ENCODE measurements at places on chromosomes 5 and 9. TPM values are rescaled to one million over a fixed set of nuclear protein-coding genes. Genes with fewer than 3 reads are reported as not detected.

TPPP gene
- total RNA-seq: 0.05 TPM

MLANA gene
- not detected for total RNA-seq

DBH gene
- total RNA-seq: not detected

ABO gene
- total RNA-seq: 0.22 TPM

PCA3 gene
- total RNA-seq: not detected

SELENOP gene
- not detected for total RNA-seq

ANKRD18B gene
- not detected for total RNA-seq

PRRX2 gene
- total RNA-seq: not detected

RNF180 gene
- not detected for total RNA-seq

AFF4 gene
- total RNA-seq: 34.8 TPM

PLPPR1 gene
- total RNA-seq: not detected

TNFSF15 gene
- total RNA-seq: 2.2 TPM

ANKDD1B gene
- 0.23 TPM for total RNA-seq

NINJ1 gene
- 37.8 TPM for total RNA-seq

C9orf85 gene
- total RNA-seq: 14.5 TPM

KIF20A gene
- total RNA-seq: 43.4 TPM

SOX30 gene
- 0.12 TPM for total RNA-seq

CER1 gene
- total RNA-seq: not detected
